ENCODE measurements at places on chromosomes 3 and 15.

GRCh38 chr15:77985931-77986480 lies 91.5 kb downstream of the TBC1D2B start:
- DNase-seq: no peak

DNA sequence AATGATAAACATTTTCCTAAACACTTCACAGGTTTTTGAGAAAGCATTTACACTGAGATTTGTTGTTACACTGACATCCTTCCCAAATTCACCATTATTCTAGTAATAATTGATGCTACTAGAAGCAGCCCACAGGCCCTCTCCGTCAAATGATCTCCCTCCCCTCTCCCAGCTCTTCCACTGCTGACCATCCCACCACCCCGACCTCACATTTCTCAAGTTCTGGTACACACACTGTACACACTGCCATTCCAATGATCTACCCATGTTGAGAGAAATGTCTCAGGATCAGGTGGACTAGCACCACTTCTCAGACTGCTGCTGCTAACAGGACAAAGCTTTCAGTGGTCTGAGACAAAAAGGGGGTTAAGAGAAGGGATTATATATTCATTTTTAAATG lies 3.5 kb downstream of the TBC1D5 start:
- DNase-seq: no peak

GRCh38 chr3:193815246-193816027 lies 222.4 kb downstream of the OPA1 start:
- no peak for DNase-seq

DNA sequence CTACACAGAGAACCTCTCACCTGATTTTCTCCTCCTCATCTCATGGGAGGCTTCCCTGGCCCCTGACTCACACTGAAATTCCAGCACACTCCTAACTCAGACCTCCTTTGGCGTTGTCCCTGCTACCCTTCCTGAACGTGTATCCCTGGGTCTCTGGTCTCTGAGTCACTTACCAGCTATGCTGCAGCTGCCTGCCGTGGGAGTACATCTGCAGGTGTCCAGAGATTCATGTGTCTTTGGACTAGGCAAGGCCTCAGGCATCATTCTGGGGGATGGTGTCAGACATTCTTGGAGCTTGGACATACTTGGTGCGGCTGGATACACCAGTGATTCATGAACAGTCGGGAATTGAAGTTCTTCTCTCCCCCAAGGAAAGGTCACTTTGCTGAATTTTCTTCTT lies 148.8 kb upstream of the TRIM42 start:
- no peak for DNase-seq

DNA sequence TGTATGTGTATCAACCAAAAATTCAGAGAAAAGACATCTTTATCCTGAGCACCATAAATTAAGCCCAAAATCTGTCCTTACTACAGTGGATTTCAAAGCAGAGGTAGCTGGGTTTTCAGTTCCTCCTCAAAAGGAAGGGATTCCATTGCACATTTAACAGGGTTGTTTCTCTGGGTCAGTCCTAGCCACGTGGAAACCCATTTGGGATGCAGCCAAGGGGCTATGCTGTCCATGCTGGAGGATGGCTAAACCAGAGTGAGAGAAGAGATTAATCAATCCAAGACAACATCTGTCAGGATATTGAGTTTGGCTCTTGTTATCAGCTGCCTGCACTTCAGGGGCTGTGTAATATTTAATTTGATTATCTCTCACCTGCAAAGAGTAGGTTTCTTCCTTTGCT lies 28.1 kb downstream of the LSAMP start:
- DNase-seq: no peak

DNA sequence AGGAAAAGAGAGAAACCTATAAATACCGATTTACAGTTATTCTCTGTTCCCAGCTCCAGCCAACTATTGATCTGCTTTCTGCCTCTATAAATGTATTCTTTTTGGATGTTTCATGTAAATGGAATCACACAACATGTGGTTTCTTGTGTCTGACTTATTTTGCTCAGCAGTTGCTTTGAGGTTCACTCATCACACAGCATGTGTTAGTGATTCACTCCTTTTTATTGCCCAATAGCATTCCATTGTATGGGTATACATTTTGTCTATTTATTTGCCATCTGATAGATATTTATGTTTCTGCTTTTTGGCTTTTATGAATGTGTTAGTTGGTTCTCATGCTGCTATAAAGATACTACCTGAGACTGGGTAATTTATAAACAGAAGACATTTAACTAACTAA lies 23.6 kb downstream of the CCR1 start:
- no peak for DNase-seq

DNA sequence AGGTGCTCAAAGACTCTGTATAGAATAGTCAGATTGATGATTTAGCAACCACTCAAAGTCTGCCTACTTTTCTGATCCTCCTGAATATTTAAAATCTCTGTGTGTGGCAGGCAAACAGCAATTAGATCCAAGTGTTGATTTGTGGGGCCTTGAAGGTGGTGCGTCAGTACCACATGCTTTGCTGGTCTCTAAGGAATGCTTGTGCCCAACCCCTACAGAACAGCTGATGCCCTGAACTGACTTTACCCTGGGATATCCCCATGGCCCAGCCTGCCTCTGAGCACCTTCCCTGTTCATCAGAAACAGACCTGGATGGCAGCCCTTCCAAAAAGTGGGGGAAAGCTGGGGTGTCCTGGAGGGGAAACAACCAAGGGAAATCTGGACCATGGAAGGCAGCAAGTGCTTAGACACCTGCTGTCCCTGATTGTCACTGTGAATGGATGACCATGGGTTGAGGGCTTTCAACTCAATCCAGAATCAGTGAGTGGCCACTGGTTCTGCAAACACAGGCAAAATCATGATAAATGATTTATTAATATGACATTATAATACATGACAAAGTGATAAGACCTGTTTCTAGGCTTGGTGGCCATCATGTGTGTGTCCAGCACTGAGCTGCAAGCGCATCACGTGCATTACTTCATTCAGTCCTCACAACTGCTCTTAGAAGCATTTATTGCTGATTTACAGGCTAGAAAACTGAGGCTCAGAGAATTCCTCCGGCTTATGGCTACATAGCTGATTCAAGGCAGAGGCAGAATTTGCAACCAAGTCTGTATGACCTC lies 76.1 kb upstream of the TPM1 start:
- DNase-seq: no peak

GRCh38 chr15:80275961-80276360 lies 23.9 kb upstream of the CTXND1 start:
- no peak for DNase-seq
